CD14-positive monocyte (primary cell): ENCODE measurements at places on chromosomes 7 and 10.

- no peak for DNase-seq
These were observed 87.9 kb downstream of the FZD1 start for GRCh38 chr7:91352091-91352490.

- no peak for DNase-seq
These were observed 661.8 kb upstream of the MBL2 start for GRCh38 chr10:53434413-53434812.

GRCh38 chr10:62820586-62820985 lies 4.4 kb upstream of the EGR2 start:
- no peak for DNase-seq

DNA sequence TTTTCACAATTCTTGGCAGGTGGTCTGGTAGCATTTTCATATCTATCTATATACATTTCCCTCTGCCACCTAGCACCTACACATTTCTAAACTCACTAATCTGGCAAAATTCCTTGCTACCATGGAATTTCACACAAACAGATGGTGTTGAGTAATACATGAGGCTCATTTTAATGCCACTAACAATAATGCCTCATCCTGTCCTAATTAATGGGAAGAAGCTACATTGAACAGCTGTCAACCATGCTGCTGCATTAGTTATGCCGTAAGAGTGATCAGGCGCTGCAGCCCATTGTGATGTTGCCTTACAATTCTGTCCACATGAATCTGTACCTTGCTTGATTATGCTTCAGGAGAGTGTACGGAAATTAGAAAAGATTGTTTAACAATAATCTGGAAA lies 23.2 kb downstream of the COL1A2 start:
- no peak for DNase-seq

GRCh38 chr10:102752934-102753664 lies 9.4 kb downstream of the WBP1L start:
- DNase-seq = peak; percentile 45

GRCh38 chr7:104548861-104549260 lies 220.5 kb downstream of the LHFPL3 start:
- no peak for DNase-seq

DNA sequence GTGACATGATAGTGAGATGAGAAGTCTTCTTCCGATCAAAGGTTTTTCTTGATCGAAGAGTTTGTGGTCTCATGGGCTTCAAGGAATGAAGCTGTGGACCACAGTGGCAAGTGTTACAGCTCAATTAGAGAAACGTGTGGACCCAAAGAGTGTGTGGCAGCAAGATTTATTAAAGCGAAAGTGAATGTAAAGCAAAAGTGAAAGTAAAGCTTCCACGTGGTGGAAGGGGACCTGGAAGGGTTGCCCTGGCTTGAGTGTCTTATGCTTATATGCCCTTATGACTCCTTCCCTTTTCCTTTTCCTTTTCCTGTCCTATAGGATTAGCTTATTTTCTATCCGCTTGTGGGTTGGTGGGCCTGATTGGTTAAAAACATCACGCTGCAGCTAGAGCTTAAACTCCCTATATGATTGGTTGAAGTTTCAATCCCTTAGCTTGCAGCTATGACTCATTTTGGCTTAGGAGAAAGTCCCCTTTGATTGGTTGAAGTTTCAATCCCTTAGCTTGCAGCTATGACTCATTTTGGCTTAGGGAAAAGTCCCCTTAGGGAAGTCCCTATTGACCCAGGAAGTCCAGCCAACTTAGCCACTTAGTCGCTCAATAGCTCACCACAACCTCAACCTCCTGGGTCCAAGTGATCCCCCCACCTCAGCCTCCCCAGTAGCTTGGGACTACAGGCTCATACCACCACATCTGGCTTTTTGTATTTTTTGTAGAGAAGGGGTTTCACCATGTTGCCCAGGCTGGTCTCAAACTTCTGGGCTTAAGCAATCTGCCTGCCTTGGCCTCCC lies 34.7 kb downstream of the MRPS24 start:
- DNase-seq = peak; percentile 77
